ENCODE measurements at places on chromosomes 16 and 17. TPM values are rescaled to one million over a fixed set of nuclear protein-coding genes. Genes with fewer than 3 reads are reported as not detected.

ABCA6 gene
- total RNA-seq: 22.3 TPM

SHISA6 gene
- total RNA-seq: 0.29 TPM

GRCh38 chr17:17814162-17815061, 22.4 kb downstream of the SREBF1 start:
- no peak for DNase-seq

RNF43 gene
- total RNA-seq: 7.3 TPM

GRCh38 chr16:48860341-48860740, 250.4 kb upstream of the N4BP1 start:
- no peak for DNase-seq

BRICD5 gene
- total RNA-seq: 1.7 TPM

KRTAP3-1 gene
- total RNA-seq: not detected

GRCh38 chr16:5415123-5415522, 317.5 kb upstream of the EEF2KMT start:
- DNase-seq: no peak

ENPP7 gene
- total RNA-seq: not detected

DNA sequence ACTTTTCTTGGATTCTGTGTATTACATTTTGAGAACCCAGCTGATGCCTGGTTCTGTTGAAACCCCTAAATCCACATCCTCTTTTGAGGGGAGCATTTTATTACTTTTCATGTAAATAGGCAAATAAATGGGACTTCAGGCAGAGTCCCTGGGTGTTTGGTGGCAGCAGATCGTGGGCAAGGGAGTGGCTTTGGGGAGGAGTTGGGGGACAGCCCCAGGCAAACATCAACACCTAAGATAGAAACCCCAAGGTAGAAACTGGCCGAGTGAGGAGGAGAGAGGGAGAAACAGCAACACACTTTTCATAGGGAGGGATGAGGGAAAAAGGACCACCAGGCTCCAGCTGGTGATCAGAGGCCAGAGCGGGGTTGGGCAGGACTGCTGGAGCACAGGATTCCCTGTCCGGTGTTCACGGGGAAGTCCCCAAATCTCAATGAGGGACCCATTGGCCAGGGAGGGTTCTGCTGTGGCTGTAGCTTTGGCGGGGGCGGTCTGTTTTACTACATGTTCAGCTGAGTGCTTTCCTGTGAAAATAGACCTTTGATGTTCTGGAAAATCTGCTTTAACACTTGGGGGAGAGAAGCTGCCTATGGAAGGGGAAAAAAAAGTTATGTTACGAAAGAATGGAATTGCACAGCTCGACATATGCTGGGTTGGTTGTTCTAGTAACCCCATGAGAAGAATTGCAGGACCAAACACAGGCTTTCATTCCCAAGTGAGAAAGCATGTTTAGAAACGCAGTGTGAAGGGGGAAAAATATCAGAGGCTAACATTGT, 46.6 kb downstream of the MSI2 start:
- no peak for DNase-seq

SSTR5 gene
- 3.6 TPM for total RNA-seq

- no peak for DNase-seq
Measured at GRCh38 chr16:67245674-67246080, 1.6 kb downstream of the FHOD1 start.

DNA sequence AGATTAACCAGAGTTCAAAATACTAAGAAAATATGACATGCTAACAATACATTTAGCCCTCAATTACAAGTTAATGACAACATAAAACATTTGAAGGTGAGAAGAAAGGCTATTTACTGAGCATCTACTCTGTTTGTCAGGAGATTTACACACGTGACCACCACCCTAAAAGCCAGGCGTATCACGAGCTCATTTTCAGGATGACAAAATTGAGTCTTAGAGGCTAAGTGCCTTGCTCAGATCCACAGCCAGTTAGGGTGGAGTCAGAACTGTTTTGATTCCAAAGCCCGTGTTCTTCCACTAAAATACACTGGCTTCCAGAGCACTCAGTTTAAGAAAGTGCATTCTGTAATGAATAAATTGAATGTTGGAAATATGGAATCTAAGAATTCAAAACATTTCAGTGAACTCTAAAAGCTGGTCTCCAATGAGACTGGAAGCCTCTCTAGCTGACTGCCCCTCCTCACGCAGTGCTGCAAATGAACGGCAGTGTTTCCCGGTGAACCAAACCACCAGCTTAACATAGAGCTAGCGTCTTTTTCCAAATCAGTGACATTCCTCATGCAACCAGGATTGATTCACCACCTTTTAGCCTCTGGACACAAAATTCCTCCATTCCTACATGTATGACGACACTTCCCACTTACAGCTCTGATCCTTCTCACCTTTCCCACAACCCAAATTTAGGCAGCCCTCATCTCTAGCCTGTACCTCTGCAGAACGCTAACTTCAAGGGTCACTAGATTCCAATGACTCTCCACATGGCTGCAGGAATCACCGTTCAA, 5.9 kb downstream of the ZDHHC7 start:
- no peak for DNase-seq

IL17C gene
- total RNA-seq: not detected

RFFL gene
- 19.8 TPM for total RNA-seq

DNA sequence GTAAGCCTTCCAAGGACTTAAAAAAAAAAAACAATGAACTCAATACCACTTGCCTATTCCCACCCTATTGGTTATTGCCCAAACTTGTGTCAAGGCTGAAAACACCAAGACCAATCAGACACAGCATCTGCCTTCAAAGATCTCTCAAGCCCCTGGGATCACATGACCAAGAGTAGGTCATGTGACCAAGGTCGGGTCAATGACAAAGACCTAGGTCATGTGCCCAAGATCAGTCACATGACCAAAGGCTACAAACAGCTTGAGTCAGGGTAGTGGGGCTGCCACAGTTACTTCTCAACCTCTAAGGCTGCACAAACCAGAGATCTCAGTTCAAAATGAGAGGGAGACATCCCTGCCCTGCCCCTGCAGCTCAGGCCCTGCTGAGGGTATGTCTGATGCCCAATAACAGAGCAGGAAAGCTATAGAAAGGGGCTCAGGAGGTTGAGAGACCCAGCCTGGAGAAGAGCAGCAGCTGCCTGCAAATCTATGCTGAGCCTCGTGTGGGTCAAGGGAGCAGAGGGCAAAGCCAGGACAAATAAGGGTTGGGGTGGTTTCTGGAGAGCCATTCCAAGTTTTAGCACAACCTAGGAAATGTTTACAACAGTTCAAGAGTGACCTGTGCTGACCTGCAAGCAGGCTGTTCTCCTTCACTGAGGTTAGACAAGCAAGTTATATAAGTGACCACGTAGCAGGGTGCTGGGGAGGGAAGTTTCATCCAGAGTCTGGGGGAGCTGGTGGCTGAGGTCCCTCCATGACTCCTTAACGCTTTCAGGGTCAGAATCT, 48.8 kb downstream of the PIMREG start:
- DNase-seq: no peak

WNT9B gene
- 0.35 TPM for total RNA-seq

DNA sequence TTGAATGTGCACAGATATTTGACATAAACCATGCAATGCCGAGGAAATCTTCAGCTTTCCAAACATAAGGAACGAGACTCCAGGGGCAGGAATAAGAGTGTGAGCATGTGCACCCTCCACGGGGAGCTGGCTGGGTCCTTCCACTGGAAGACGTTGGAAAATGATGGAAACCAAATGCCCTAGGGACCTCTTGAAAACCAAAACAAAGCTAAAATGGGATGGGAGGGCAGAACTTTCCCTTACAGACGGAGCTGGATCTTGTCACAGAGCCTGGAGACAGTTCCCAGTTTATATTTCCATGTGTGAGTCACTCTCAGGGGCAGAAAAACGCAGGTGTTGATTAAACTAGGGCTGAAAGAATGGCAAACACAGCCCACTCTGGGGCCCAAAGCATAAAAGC, 34.4 kb upstream of the DNAH17 start:
- no peak for DNase-seq

COG8 gene
- total RNA-seq: 26.5 TPM

KRTAP1-1 gene
- total RNA-seq: not detected

GRCh38 chr17:40218006-40218739, 931 bp upstream of the WIPF2 start:
- no peak for DNase-seq

CACNG3 gene
- not detected for total RNA-seq

MED9 gene
- total RNA-seq: 32.5 TPM

ABCC1 gene
- 28.0 TPM for total RNA-seq

CCT6B gene
- total RNA-seq: 1.9 TPM

- DNase-seq: no peak
Measured at GRCh38 chr16:1393613-1394176, 20.8 kb downstream of the UNKL start.

DNA sequence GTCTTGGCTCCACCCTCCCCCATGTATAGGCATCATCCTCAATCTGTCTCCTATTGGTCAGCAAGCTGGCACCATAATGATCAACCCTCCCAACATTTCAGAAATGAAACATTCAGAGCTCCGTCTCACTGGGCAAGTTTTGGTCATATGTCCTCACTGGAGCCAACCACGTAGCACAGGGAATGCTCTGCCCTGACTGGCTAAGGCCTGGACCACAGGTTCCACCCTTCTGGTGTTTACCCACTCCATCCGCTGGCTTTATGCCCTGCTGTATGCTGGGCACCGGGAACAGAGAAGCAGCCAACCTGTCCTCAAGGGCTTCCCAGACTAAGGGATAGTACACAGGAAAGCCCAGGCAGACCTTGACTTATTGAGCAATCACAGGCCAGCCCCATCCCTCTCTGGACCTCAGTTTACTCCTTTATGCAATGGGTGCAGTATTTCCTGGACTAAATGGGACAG, 20.5 kb downstream of the MYO15A start:
- DNase-seq: no peak

DNA sequence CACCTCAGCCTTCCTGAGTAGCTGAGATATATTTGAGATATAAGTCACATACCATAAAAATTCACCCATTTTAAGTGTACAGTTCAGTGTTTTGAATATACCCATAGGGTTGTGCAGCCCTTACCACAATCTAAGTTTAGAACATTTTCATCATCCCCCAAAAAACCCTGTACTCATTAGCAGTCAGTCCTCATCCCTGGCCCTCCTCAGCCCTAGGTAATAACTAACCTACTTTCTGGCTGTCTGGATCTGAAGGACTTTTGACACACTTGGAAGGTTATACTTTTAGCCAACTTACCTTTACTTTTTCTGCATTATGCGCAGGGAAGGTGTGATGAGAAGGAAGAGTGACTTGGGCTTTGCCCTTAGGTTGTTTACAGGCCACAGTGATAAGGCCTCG, 4.0 kb upstream of the PLEKHG4 start:
- DNase-seq: no peak

DNA sequence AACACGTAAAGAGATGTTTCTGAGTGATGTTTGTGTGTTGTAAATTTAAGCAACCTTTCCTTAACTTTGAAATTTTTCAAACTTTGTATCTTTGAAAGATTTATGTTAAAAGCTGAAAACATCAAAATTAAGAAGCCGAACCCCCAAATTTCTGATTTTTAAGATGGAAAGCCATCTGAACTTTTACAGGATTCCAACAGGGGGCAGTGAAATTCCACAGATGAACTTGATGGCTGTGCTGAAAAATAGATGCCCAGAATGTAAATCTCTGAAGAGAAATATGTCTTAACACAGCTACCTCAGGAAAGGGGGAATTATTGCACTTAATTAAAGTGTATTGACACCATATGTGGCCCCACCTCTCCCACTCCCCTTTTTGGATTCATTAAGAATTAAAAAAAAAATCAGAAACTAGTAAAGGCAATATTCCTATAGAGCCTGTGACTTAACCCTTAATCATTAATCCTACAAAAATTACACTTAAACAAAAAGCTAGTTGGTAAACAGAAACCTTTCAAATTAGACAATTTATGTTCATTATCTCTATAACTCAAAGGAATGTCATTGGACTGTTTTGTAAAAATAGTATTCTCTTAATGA, 597.9 kb downstream of the KCNJ2 start:
- no peak for DNase-seq

DNA sequence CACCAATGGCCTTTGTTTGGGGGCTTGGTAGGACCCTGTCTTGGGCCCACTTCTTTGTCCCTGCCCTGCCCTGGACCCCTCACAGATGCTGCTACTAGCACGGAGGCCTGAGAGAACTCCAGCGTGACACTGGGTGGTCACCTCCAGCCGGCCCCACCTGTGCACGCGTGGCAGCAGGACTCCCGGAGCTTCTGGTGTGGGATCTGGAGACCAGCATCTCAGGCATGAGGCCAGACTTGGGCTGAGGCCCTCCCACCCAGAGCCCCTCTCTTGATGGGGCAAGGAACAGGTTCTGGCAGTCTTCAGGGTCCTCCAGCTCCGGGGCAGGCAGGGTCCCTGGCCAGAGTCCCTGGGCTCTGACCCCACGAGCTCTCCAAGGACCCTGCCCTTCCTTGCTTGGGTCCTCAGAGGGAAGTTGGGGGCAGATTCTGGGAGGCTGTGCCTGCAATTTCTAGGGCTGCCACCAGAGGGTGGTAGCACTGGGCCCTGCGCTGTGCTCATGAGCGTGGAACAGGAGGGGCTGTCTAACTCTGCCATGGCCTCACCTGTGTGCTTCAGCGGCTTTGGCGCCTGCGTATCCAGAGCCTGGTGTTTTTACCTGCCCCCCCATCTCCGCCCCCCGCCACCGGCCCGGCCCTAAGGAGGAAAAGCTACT, 3.1 kb upstream of the BAIAP3 start:
- DNase-seq: no peak

PPL gene
- 11.7 TPM for total RNA-seq

- no peak for DNase-seq
Measured at GRCh38 chr16:51665436-51665998, 514.4 kb upstream of the SALL1 start.

DNA sequence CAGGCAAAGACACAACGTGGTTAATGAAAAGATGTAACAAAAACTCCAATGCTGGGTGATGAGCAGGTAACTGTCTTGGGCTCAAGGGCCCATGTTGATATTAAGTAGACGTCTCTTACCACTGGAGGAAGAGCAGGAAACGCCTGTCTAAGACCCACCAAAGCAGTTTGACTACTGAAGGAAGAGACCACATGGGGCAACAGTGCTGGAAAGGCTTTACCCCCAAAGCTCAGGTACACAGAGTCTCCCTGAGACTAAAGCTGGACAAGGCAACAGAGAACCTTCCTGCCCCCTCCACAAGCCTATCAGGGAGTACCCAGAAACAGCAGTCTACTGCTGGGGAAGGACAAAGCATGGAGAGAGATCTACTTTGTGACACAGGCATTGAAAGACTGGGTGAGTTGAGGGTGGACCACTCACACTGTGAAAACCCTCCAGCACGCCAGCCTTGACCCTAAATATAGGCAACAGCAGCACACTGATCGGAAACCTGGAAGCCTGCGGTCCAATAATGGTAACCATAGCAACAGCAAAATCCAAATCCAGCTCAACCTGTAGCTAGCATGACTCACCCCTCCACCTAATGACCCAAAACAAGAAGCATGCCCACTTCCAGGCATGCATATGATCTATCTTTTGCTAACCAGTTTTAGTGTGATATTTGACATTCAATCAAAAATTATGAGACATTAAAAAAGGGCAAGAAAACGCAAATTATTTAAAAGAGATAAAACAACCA, 270.5 kb upstream of the SDK2 start:
- DNase-seq: no peak

- no peak for DNase-seq
Measured at GRCh38 chr16:53018834-53019416, 33.8 kb downstream of the CHD9NB start.

- no peak for DNase-seq
Measured at GRCh38 chr16:86835982-86836381, 257.6 kb downstream of the FOXL1 start.
